ENCODE measurements at places on chromosomes 2 and 18.

- no peak for DNase-seq
These were observed 13.5 kb upstream of the DNMT3A start for GRCh38 chr2:25355270-25355669.

DNA sequence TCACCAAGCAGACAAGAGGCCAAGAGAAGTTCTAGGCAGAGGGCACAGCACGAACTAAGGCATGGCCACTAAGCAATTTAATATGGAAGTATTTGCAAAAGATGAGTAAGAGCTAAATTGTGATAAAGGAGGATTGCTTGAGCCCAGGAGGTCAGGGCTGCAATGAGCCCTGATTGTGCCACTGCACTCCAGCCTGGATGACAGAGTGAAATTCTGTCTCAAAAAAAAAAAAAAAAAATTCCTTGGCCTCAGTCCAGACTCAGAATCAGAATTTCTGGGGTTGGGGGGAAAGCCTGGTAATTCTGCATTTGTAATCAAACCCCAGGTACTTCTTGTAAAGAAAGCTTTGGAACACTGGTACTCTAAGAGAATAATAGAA lies 46.8 kb upstream of the RTN4 start:
- DNase-seq, result no peak

GRCh38 chr2:128315829-128316776 lies 2.6 kb downstream of the HS6ST1 start:
- DNase-seq, result no peak

- no peak for DNase-seq
These were observed 26.5 kb downstream of the SLC4A5 start for GRCh38 chr2:74316627-74317295.

DNA sequence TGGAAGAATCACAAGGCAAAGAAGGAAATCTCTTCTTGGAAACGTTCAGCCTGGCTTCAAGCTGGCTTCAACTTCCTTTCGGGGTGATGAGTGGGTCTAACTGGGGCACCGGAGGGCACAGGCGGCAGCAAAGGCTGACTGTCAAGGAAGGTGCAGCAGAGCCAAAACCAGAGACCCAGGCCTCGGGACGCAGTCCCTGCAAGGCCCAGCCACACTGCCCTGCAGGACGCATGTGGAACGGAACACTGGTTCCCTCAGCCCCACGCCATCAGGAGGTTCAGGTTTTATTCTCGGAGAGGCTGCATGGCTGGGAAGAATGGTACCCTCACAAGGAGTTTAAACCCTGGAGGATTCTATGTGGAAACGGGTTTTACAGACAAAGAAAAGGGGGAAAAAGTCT lies 165.5 kb downstream of the HDAC4 start:
- no peak for DNase-seq

- DNase-seq, result no peak
These were observed 23.3 kb upstream of the EFHD1 start for GRCh38 chr2:232610081-232610480.

GRCh38 chr2:60505880-60506260 lies 47.6 kb downstream of the BCL11A start:
- DNase-seq, result no peak
